Smooth muscle cell of the brain vasculature (primary cell): ENCODE measurements at places on chromosomes 16 and 17.

DNA sequence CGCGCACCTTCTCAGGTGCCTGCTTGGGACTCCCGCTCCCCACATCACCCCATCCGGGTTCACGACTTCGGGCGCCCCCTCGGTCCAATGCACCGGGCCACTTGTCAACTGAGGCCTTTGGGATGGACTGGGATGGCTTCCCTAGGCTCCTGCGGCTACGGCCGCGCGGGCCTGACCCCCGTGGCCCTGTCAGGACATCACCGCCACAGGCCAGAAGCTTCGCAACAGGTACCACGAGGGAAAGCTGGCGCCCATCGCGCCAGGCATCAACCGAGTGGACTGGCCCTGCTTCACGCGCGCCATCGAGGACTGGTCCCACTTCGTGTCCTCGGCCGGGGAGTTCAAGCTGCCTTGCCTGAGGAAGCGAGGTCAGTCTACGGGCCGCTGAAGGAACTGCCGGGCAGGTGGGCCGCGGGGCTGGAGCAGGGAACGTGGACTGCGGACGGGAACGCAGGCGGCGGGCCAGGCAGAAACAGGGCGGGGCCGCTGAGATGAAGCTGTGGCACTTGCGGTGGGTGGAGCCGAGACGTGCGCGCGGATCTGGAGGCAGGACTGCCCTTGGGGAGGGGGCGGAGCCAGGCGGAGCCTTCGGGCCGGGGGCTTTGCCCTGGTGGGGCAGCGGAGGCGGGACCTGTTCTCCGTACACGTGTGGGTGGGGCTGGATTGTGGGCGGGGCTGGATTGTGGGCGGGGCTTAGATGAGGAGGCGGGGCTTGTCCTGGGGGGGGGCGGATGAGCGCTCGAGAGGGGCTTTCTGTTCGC, 13.7 kb upstream of the CNGB1 start:
- DNase-seq, result no peak

- DNase-seq, result no peak
Measured at GRCh38 chr17:68327823-68328557, 36.7 kb downstream of the ARSG start.

- DNase-seq, result no peak
Measured at GRCh38 chr17:27379888-27380533, 76.2 kb upstream of the KSR1 start.

DNA sequence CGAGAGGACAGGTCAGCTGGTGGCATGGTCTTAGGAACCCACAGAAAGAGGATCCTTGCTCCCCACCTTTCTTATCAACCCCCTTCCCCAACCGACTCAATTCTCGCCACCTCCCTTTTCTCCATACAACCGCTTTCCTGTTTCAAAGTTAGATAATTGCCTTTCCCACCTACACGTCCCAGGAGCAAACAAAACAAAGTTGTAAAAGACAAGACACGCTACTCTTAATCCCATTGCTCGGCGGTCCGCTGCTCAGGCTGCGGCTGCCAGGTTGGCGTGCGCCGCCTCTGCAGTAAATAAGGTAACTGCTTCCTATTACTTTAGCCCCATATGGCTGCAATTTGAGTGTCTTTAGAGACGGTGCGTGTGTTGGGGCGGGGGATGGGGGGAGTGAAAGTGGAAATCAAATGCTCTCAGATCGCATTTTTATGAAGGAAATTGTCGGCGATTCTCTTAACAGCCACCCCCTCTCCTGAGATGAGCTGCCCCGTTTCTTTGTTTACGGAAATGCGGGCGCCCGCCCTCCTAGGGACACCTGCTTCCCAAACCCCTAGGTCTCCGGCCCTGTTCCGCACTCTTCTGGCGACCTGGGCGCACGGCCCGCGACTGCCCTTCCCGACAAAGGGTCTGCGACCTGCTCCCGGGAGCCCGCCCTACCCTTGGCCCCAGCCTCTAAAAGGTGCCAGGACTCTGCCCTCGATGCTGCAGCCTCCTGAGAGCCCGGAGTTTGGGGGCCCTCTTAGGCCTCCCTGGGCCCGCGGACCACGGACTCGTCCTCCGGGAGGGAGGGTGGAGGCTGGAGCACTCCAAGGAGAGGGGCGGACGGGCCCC, 3.7 kb upstream of the CBX8 start:
- no peak for DNase-seq

DNA sequence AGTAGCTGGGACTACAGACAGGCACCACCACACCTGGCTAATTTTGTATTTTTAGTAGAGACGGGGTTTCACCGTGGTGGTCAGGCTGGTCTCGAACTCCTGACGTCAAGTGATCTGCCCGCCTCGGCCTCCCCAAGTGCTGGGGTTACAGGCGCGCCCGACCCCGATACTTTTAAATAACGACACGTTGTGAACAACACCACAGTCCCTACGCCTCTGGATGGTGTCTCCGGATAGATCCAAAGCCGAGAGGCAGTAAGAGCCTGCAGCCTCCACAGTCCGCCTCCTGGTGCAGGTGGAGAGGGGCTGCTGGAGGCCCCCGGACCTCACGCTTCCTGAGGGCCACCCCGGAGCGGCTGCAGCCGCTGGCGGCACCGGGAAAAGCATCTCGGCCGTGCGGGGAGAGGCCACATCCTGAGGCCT, 741 bp upstream of the TLCD3A start:
- DNase-seq, result no peak
